H4 (cell line): ENCODE measurements at places on chromosomes 16 and 17. TPM values are rescaled to one million over a fixed set of nuclear protein-coding genes. Genes with fewer than 3 reads are reported as not detected.

SGCA gene
- total RNA-seq, result 0.45 TPM in 1 of 2 replicates, not detected in the other

LRRC75A gene
- total RNA-seq, result 0.39 TPM in 1 of 2 replicates, not detected in the other

DNA sequence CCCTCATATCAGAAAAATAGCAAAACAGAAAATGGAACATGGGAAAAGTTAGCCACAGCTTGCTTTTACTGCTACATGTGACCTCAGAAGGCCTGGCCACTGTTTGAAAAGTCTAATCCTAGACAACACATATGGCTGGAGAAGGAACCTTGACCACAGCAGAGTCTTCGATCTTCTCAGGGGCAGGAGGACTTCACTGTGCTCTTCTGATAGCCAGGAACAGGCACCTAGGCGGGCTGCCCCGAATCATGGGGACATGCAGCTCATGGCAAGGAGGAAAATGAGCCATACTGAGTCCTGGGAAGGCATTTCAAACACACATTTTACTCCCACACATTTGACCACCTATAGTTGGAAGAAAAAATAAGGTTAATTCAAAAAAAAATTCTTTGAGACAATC lies 31.1 kb upstream of the ADORA2B start:
- no peak for DNase-seq

- no peak for DNase-seq
Observed at GRCh38 chr17:78478757-78479297, 98.4 kb downstream of the DNAH17 start.

DNA sequence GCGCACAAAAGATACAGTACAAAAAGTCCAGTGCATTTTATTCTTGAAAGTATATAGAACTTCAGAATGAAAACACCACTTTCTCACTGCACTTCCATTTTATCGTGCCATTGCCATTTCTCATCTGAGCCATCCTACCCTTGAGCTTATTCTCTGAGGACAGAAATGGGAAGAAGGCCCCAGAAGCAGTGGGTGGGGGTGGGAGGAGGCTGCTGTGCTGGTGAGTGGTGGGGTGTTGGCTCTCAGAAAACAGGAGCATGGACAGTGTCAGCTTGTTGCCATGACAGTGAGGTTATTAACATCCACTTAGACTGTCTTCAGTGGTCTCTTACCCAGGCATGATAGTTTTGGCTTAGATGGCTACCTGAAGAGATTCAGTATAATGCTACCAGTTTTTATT lies 4.5 kb downstream of the ATMIN start:
- no peak for DNase-seq

GRCh38 chr17:38704606-38705522 lies at the start of gene MLLT6:
TSS of gene MLLT6 (plus strand) at chr17:38705273. CDS start at chr17:38705633, 360 bp downstream.
- DNase-seq, result peak; percentile 46

DNA sequence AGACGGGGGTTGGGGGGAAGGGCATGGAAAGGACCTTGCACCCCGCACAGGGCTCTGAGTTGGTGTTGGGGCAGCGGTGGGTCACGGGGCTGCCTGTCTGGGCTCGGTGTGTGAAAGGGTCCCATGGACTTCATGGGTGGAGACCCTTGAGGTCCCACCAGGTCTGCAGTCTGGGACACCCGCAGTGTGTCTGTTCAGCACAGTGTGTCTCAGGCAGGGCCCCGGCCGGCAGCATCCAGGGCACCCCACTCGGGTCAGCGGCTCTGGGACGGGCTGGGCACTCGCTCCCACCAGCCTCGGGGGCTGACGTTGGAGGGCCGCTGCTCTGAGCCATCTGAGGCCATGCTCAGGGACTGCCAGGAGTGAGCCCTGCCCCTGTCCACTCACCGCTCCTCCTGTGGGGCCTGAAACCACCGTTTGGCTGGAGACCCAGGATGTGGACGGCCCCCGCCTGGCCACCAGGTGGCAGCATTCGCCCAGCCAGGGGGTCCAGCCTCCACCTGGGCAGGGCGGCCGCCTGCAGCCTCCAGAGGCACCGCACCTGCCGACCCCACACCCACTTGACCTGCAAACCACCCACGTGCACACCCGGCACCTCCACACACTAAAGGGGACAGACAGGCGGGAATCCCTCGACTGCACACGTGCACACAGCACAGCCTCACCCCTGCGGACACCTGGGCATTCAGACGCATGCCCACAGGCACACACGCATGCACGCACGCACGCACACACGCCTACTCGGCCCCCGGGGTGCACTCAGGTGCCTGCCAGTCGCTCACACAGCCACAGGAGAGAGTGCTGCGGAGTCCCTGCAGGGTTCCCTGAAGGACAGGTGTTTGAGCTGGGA lies 10.1 kb upstream of the ZFPM1 start:
- DNase-seq, result peak; percentile 66
